HS-27A (cell line): ENCODE measurements at places on chromosomes 3 and 15.

GRCh38 chr3:101903451-101903871, 54.1 kb downstream of the NFKBIZ start:
- DNase-seq: no peak

- DNase-seq: no peak
These were observed 29.2 kb downstream of the APH1B start for GRCh38 chr15:63306492-63307073.

- DNase-seq: no peak
These were observed 616.4 kb downstream of the TAFA4 start for GRCh38 chr3:68315964-68316363.

DNA sequence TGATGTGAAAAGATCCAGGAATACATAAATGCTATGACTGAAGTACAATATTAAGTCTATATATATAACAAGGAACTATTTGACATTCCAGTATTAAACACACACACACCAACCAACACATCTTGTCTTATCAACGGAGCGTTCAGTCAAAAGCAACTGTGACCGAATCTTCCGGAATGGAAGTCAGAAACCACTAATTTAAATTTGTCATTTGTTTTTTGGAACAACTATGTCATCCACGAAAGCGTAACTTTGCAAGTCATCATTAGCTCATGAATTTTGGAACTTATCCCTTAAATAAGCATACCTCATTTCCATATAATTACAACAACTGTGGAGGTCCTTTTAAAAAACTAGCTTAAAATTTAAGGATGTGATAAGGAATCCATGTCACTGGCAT, 5.0 kb downstream of the ZNF385D start:
- no peak for DNase-seq

- no peak for DNase-seq
These were observed 122.4 kb downstream of the LSAMP start for GRCh38 chr3:116322750-116323375.

DNA sequence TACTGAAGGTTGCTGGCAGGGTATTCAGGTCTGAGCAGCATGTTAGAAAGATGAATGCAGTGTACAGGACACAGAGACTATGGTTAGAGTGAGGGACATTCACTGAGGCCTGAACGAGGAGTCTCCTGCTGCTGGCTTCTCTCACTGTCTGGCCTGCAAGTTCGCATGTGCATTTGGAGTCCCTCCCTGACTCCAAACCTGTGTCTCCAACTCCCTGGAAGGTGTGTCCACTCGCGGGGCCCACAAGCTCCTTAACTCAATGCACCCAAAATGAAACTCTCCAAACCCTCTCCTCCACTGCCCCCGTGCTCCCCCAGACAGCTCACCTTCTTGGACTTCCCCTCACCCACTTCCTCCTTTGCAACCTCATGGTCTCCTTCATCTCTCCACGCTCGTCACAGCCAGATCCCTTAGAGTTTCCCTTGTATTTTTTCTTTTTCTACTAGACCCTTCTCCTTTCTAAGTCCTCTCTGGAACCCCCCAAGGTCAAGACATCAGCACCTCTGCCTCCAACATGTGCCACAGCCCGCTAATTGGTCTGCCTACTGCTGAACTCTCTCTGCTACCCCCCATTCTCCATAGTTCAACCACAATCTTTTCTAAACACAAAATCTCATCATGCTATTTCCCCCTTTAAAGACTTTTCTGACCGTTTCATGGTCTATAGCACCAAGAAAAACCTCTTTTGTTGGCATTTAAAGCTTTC, 58.3 kb downstream of the HES1 start:
- no peak for DNase-seq

GRCh38 chr15:68556139-68556990, 22.4 kb upstream of the CORO2B start:
- no peak for DNase-seq

- no peak for DNase-seq
These were observed 49.0 kb downstream of the THBS1 start for GRCh38 chr15:39629906-39630305.

DNA sequence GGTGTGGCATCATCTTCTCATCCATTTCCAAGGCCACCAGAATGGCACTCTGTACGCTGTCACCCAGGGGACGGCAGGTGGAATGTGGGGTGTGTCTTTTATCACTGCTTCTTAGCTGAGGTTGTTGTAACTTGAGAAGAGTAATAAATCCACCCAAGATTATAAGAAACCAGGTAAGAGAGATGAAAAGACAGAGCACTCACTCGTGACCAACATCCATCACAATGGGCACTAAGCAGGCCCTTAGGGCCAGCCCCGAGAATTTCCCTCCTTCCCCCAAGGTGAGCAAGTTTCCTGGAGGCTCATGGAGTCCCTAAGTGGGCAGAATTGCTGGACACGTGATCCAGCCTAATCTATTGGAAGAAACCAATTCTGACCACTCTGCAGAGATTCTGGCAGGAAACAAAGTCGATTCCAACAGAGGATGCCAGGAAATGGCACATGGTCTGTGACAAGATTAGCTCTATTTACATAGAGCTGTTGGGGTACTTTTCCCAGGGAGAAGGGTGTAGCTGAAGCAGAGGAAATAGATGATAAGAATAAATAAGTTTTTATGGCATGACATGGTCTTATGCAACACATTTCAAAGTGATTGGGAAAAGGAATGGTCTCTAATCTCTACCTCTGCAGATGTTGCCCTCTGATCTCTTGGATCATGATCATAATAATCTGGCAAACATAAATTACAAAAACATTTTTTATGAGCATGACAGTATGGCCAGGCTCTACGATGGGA, 22.5 kb downstream of the SLC6A20 start:
- no peak for DNase-seq

DNA sequence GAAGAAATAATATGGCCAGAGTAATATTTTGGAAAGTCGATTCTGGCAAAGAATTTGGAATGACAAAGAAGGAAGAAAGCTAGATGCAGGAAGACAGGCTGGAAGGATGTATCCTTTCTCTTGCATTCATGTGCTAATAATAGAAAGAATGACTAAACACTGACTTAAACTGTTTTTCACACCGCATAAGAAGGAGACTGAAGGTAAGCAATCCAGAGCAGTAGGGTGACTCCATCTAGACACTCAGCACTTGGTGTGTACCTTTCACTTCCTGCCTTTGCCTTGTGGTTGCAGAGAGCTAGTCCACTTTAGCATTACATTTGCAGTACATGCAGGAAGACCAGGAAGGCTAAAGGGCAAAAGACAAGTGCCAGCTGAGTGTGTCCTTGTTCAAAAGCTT, 234.6 kb downstream of the RBMS3 start:
- DNase-seq: no peak

- no peak for DNase-seq
These were observed 5.9 kb downstream of the SYNM start for GRCh38 chr15:99110581-99111320.
